ENCODE measurements at places on chromosomes 2 and 18.

GRCh38 chr18:69000366-69000765, 202.5 kb downstream of the CCDC102B start:
- no peak for DNase-seq

GRCh38 chr2:53793821-53794220, 7.0 kb downstream of the ERLEC1 start:
- DNase-seq, result no peak

- DNase-seq, result no peak
Observed at GRCh38 chr2:236855866-236856847, 229.5 kb upstream of the COPS8 start.

DNA sequence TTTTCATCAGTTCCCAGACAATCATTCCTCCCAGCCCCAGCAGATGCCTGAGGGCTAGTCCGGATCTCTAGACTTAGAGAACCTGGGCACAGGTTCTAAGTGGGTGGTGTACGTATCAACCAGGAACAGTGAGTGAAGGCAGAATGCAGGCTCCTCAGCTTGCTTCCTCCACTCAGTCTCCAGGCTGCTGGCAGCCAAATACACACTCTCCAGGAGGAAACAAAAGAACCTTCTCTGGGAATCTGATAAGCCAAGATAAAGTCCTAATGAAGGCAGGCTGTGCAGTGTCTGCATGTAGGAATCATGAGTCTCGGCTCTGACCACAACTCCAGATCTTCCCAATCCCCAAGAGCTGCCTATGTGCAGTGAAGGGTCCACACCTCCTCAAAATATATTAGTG, 245.7 kb downstream of the SP3 start:
- no peak for DNase-seq

DNA sequence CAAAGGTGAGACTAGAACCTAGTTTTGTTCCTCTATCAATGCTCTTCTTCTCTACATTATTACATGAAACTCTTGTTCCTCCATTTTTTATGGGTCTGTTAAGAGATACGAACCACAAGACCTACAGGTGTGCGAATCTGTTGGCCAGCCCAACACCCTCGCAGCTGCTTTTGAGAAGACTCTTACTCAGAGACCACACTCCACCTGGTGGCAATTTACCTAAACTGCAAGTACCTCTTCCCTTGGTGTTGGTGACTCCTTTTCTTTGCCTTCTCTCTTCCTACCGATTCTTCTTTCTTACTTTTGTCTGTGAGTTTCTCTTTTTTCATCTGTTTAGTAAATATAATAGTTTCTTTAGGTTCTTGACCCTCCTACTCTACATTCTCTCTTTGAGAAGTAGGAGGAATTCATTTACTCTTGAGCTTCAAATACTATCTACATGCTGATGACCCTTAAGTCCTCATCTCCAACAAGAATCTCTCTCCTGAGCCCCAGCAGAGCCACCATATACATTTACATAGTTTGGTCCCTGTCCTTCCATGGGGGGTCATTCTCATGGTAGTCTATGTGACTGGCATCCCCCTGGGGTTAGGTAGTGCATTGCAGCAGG, 81.8 kb upstream of the GAREM1 start:
- DNase-seq, result peak; percentile 72

GRCh38 chr2:168149150-168149974, 98.0 kb downstream of the STK39 start:
- peak; percentile 30 for DNase-seq

DNA sequence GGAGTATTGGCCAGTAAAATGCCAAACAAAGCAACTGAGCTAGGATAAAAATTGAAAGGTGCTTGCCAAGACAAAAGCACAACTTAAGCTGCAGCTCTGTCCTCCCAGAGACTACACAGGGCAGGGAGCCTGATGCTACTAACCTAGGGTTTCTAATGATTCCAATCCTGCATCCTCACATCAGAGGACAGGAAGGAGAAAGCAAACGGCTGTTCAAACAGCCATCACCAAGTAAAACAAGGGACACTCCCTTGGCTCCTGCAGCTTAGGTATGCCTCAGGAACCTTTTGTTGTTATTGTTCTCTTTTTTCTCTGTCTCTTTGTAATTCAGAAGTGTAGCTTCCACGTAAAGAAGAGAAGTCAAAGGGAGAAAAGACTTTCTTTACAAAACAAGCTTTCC, 99.5 kb downstream of the TCF4 start:
- no peak for DNase-seq

DNA sequence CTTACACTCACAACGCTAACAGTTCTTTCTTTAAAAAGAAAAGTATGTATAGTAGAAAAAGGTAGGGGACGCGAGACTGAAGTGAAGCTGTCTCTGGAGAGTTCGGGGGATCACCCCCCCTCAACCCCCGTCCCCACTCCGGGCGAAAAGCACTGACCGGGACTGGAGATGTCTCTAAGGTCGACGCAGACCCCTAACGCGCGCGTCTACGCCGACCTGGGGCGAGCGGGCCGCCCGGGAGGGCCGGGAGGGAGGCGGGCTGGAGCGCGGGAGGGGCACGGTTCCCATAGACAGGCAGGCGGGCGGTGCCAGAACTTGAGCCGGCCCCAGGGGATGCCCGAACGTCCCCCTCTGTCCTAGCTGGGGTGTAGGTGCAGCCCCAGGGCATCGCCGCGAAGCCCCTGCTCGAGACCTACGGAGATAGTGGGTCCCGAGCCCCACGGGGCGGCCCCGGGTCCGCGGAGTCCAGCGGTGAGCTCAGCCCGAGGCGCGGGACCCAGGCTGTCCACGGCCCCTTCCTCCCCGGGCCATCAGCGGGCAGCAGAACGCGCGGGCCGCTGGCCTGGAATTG, 82.2 kb downstream of the CHRNA1 start:
- no peak for DNase-seq

- peak; percentile 12 for DNase-seq
Observed at GRCh38 chr2:227460070-227460485, 11.9 kb upstream of the AGFG1 start.

DNA sequence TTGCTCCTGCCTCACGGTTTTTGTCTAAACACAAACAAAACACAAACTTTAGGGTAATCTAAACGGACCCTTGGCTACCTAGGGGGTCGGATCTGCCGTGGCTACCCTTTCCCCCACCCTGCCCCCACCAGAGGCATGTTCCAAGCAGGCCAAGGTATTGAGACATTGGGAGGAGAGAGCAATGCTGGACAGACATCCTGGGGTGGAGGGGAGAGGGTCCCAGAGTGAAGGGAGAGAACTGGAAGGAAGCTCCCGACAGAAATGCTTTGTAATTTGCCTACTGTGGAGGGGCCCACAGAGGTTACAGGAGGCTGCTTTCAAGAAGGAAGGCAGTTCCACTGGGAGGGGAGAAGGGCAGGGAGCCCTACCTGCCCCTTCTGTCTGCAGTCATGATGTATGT, 13.9 kb upstream of the MAT2A start:
- DNase-seq, result no peak

- no peak for DNase-seq
Observed at GRCh38 chr18:74204526-74205152, 56.3 kb downstream of the TIMM21 start.

DNA sequence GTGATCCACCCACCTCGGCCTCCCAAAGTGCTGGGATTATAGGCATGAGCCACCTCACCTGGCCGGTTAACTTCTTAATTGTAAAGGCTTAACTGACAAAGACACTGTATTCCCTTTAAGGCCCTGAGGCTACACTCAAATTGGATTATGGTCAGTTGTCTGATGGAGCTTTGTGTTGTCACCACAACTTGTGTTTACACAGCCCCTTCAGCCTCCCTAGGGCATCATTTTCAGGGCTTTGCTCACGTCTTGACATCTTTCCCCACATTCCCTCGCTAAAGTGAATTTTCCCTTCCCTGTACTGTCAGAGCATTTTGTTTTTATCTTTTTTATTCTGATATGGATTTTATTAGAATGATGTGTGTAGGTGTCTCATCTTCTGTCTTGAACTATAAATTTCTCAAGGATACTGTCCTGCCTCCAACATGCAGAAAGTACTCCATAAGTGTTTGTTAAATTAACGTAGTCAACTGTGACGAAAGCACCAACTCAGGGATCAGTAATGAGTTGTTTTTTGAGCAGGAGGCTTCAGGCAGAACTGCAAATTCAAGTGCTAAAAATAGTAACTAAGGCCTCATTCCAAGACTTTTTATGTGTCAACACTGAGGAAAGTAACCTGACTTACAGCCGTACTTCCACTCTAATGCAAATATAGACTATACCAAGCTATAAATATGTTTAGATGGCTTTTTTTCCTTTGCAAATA, 77.1 kb upstream of the NARS1 start:
- no peak for DNase-seq

- no peak for DNase-seq
Observed at GRCh38 chr18:8084160-8084559, 517.0 kb downstream of the PTPRM start.

DNA sequence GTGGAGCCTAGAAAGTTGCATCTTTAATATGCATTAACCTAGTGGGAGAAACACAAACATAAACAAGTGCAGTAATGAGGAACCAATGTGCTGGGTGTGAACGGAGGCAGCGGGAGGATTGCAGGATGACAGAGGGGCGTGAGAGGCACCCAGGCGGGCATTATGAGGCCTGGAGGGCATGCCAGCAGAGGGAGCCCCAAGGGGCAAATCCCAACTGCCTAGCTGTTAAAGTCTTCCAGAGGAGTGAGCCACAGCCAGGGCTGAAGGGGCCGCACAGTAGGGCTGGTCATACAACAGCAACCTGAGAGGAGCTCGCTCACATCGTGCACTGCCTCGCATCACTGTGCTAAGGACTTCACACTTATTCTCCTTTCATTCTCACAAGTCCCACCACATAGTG, 13.3 kb upstream of the PRELID3A start:
- peak; percentile 68 for DNase-seq
